Testis (tissue), 5 donors: ENCODE measurements at places on chromosomes 12 and 14.
A peak's percentile ranks its signal among the peaks of the same experiment; 100 is the strongest.

DNA sequence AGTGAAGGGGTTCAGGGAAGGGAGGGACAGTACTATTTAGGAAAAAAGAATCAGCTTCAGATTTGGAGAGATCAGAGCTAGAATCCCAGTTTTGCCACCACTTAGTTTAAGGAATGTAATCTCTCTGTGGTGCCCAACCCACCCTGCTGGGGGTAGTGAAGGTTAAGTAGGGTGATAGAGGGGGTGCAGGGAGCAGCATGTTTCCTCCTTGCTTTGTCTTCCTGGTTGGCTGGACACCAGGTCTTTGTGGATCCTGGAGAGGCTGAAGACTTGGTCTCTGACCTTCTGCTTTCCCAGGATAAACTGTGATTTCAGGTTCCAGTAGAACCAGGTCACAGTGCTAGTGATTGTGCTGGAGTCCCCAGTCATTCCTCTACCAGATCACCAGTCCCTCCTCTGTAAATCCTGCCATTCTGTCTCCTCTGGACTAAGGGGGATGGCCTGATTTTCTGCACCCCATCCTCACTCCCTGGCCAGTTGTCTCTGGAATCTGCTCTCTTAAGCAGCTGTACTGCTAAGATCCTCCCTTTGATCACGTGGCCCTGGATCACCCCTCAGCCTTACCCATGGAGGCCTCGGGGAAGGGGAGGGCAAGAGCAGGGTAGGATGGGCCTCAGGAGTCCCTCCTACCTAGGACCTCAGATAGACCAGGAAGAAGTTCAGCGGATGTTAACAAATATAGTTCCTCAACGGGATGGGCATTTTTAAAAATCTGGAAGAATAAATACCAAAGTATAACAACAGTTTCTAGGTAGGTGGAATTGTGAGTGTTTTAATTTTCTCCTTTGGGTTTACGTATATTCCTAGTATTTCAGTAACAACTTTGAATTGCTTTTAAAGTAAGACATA is 3.1 kb downstream of the MAP3K12 start:
- H3K4me3 ChIP-seq = no peak overlapping the region
- H3K4me1 ChIP-seq = peaks cover 44% of the 10 kb centered on the region
- H3K27me3 ChIP-seq = no peaks in the 10 kb centered on the region
- no peaks in the 10 kb centered on the region for H3K36me3 ChIP-seq
- H3K27ac ChIP-seq = peak overlapping the region; percentile 68

DNA sequence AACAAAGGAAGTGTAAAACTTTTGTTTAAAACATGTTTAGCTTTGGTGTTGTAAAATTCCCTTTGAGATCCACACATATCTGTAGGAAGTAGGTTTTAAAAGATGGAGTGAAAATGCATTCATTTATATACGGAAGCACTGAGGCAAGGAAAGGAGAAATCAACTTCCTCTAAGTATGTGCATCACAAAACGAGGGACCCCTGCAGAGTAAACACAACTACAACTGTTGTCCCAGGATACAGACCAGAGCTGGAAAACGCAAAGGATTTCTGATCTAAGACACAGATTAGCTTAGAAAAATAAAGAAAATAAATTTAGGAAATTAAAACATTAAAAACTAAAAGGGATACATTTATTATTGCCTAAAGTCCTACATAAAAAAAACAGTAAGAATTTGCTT is 297.6 kb downstream of the MED13L start:
- no peaks in the 10 kb centered on the region for H3K36me3 ChIP-seq
- no peaks in the 10 kb centered on the region for H3K4me1 ChIP-seq
- H3K4me3 ChIP-seq = no peak overlapping the region
- DNase-seq = no peak

DNA sequence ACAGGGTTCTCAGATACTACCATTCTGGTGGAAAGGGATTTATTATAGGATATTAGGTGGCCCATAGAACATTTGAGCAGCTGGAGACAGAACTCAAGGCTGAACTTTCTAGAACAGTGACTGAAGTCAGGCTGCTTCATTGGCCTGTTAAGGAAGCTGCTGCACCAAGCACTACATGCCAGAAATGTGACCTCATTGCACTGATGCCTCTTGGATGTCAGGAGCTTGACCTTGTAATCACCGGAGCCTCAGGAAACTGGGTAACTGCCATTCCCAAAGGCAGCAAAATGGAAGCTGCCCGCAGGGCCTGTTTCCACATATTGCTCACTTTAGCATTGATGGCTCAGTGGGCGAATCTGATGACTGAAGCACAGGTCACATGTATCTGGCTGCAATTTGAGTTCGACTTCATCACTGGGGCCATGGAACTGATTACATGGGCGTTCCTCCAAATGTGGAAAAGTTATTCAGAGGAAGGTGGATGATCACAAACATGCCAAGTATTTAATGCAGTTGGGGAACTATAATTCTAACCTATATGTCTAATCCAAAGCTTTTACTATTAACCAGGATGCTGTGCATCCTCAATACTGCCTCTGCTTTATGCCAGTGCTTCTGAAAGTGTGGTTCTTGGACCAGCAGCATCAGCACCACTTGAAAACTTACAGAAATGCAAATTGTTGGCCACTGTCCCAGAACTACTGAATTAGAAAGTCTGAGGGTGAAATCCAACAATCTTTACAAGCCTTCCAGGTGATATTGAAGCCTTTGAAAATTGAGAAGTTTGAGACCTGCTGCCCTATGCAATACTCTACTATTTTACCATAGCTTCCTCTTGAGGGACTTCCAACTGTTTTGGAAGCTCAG is 337.2 kb upstream of the NAV3 start:
- no peaks in the 10 kb centered on the region for H3K4me1 ChIP-seq
- no peaks in the 10 kb centered on the region for H3K36me3 ChIP-seq
- DNase-seq = no peak
- H3K27me3 ChIP-seq = no peaks in the 10 kb centered on the region
- H3K4me3 ChIP-seq = no peak overlapping the region
- no peak overlapping the region for H3K27ac ChIP-seq

GRCh38 chr12:116106870-116107269 is 170.6 kb downstream of the MED13L start:
- H3K36me3 ChIP-seq = no peaks in the 10 kb centered on the region
- H3K4me3 ChIP-seq = no peak overlapping the region
- H3K27me3 ChIP-seq = no peaks in the 10 kb centered on the region
- H3K4me1 ChIP-seq = peaks cover 5% of the 10 kb centered on the region
- H3K27ac ChIP-seq = no peak overlapping the region
- DNase-seq = no peak

DNA sequence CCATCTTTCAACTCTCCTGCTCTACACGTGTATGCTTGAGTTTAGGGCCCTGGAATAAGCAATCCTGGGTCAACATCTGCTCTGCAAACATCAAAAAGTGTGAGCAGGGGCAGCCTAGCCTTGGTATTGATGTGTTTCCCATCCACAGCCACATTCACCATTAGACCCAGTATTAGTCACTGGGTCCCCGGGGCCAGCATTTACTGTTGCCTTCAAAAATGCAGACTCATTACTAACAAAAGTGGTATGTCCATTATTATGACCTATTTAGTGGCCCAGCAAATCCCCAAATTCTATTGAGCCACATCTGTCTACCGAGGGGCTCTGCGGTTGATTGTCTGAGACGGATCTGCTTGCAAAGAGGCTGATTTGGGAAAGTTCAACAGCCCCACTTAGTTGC is 661.8 kb downstream of the DIO2 start:
- H3K27ac ChIP-seq = no peak overlapping the region
- no peaks in the 10 kb centered on the region for H3K4me1 ChIP-seq
- no peaks in the 10 kb centered on the region for H3K27me3 ChIP-seq
